Stimulated activated naive CD8-positive, alpha-beta T cell treated with anti-CD3 and anti-CD28 coated beads, Interleukin-15, Interleukin-2, amounts not matched to agents 100 U/mL and 50 U/mL, for 24 hours (primary cell): ENCODE measurements at places on chromosomes 3 and 15.

DNA sequence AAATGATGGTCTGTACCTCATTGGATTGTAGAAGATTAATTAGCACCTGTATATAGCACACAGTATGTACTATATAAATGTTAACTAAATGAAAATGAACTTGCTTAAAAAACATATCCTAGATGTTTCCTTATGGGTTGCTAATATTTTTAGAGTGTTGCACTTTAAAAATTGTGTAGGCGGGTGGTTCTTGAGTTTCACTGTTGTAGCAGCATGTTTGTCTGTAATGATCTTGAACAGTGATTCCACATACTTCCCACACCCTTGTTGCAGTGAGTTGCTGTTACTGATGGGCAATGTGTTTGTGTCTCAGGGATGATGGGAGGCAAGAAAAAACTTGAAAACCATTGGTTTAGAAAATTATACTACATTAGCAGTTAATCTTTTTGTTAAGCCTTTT lies 22.0 kb downstream of the USP3 start:
- no peak for DNase-seq

GRCh38 chr3:115628075-115628412 lies 4.7 kb downstream of the GAP43 start:
- DNase-seq, result no peak

DNA sequence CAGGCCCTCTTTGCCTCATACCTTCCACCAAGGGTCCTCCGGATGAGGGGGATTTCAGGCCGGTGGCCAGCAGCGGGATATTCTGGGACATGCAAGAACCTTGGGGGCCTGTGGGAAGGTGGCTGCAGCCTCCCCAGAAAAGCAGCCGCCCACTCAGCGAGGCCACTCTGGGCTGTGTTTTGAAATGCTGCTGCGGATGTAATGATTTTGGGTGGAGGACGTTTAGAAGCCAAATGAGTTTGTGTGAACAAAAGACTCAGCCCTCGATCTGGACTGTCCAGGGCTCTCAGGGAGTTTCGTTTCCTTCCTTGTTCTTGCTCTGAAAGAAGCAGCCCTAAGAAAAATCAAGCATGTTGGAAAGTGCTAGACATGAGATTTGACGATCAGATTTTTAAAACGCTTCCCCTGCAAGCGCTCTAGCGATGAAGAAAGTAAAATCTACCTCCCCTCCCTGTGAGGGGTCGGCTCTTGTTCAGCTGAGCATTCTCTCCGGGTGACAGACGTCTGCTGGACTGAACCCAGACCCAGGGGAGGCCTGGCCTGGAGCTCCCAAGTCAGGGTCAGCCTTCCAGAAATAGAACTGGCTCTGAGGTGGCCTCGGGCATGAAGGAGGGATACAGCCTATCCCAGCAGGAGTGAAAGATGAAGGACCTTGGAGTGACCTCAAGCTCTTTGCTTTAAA lies 12.9 kb downstream of the HEG1 start:
- DNase-seq, result no peak

GRCh38 chr3:185986198-185986777 lies 48.5 kb upstream of the TRA2B start:
- no peak for DNase-seq

DNA sequence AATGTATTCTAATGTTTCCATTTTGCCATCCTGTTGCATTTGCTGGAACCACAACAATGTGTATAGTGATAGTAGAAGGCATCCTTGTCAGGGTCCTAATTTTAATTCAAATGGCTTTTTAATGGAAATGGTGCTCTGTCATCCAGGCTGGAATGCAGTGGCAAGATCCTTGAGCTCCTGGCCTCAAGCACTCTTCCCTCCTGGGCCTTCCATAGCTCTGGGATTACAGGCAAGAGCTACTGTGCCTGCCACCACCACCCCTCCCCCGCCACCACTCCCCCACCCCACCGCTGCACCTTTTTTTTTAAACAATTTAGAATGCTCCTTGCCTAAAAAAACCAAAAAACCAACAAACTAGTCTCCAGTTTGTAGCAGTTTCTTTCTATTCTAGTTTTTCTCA lies 15.2 kb upstream of the IQCF6 start:
- no peak for DNase-seq

GRCh38 chr3:152109038-152109437 lies 159.7 kb upstream of the MBNL1 start:
- DNase-seq, result no peak

GRCh38 chr3:42868841-42869240 lies 6.8 kb downstream of the CYP8B1 start:
- no peak for DNase-seq

GRCh38 chr15:61527836-61528580 lies 298.9 kb upstream of the RORA start:
- no peak for DNase-seq
